ENCODE measurements at places on chromosomes 5 and 9. TPM values are rescaled to one million over a fixed set of nuclear protein-coding genes. Genes with fewer than 3 reads are reported as not detected.

Gene INSL6
- total RNA-seq: not detected

Gene SPATA31C1
- not detected for total RNA-seq

Gene LCN12
- total RNA-seq: 20.0 TPM

Gene TMEM161B
- total RNA-seq: 27.0 TPM

Gene NDFIP1
- 51.6 TPM for total RNA-seq

Gene EIF4EBP3
- 7.6 TPM for total RNA-seq

Gene LMBRD2
- 15.2 TPM for total RNA-seq

Gene CAMK4
- total RNA-seq: not detected

GRCh38 chr9:71098801-71099200, 22.6 kb downstream of the TRPM3 start:
- no peak overlapping the region for H3K4me3 ChIP-seq
- no peak overlapping the region for H3K27ac ChIP-seq
- no peaks in the 10 kb centered on the region for H3K27me3 ChIP-seq
- H3K4me1 ChIP-seq: no peaks in the 10 kb centered on the region
- DNase-seq: no peak

- H3K27me3 ChIP-seq: no peaks in the 10 kb centered on the region
- no peaks in the 10 kb centered on the region for H3K36me3 ChIP-seq
- no peak for DNase-seq
These were observed 15.6 kb upstream of the DMXL1 start for GRCh38 chr5:119055294-119055693.

GRCh38 chr5:30502277-30502676, 691.2 kb upstream of the CDH6 start:
- H3K4me1 ChIP-seq: peaks cover 19% of the 10 kb centered on the region
- no peak for DNase-seq
- H3K27ac ChIP-seq: no peak overlapping the region
- H3K36me3 ChIP-seq: no peaks in the 10 kb centered on the region
- no peak overlapping the region for H3K4me3 ChIP-seq

DNA sequence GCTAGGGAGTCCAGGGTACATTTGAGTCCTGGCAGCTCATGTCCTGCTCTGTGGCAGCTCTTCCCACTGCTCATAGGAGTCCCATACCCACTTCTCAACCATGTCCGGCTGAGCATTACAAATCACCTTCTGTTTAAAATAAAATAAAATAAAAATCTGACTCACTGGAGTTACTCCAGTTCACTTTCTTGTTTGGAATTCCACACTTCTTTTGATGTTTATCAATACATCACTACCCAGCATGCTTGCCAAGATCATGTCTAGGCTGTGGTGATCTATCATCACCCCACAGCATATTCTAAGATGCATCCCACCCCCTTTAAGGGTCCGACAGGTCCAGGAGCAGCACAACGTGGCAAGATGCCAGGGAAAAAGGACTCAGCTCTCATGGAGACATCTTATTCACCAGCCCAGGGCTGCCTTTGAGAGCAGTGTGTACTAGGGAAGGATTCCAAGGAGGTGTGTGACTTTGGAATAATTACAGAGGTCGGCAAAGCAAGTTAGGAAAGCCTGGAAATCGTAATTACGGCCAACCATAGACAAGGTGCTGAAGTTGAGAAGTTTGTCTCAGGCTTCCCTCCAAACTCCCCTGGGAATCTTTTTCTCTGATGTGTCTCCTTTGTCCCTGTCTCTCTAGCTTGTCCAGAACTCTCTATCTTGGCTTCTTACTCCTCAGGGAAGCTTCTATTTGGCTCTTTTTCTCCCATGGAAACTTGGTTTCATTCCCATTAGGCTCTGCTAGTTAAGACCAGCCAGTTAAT, 111.4 kb upstream of the SLC1A3 start:
- H3K27me3 ChIP-seq: no peaks in the 10 kb centered on the region
- H3K27ac ChIP-seq: no peak overlapping the region
- no peak for DNase-seq
- no peak overlapping the region for H3K4me3 ChIP-seq
- no peaks in the 10 kb centered on the region for H3K36me3 ChIP-seq
- H3K4me1 ChIP-seq: peaks cover 9% of the 10 kb centered on the region

DNA sequence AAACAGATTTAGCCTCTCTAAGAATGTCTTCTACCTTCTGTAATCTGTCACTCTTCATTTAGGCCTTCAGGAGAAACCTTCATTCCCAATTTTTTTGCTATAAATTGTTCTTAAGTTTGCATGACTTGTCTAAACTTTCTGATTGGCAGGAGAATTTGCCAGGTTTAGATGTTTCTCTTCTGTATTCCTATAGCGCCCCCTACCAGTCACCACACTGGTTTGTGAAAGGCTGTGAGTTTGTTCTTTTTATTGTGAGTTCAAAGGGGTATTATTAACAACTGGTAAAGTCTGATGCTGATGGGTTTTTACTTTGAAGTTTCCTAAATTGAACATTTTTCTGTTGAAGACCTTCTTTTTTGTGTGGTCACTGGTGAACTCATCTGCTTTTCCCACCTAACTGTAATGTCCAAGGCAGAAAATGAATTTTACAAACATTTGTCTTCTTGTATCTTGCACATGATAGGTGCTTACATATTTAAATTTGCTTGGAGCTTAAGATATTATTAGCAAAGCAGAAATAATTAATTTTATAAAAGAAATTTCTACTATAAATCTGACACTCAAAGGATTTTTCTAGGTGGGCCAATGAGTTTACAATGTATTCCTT, 18.4 kb upstream of the F2RL2 start:
- no peaks in the 10 kb centered on the region for H3K27me3 ChIP-seq
- H3K27ac ChIP-seq: no peak overlapping the region
- peaks cover 2% of the 10 kb centered on the region for H3K36me3 ChIP-seq

- DNase-seq: no peak
- no peak overlapping the region for H3K27ac ChIP-seq
- H3K27me3 ChIP-seq: no peaks in the 10 kb centered on the region
- H3K4me3 ChIP-seq: no peak overlapping the region
These were observed 188.5 kb downstream of the TRIM32 start for GRCh38 chr9:116875576-116875975.

- H3K27ac ChIP-seq: no peak overlapping the region
- no peaks in the 10 kb centered on the region for H3K36me3 ChIP-seq
- H3K27me3 ChIP-seq: no peaks in the 10 kb centered on the region
- no peaks in the 10 kb centered on the region for H3K4me1 ChIP-seq
- no peak overlapping the region for H3K4me3 ChIP-seq
These were observed 80.0 kb upstream of the TGFBR1 start for GRCh38 chr9:99024959-99025358.

- no peak overlapping the region for H3K4me3 ChIP-seq
- no peaks in the 10 kb centered on the region for H3K27me3 ChIP-seq
- no peak for DNase-seq
- peaks cover 26% of the 10 kb centered on the region for H3K4me1 ChIP-seq
- H3K36me3 ChIP-seq: no peaks in the 10 kb centered on the region
These were observed 213.6 kb upstream of the S1PR3 start for GRCh38 chr9:88777498-88778312.

GRCh38 chr9:68927165-68927564, 86.7 kb downstream of the PRKACG start:
- H3K4me3 ChIP-seq: no peak overlapping the region
- H3K36me3 ChIP-seq: no peaks in the 10 kb centered on the region
- no peak overlapping the region for H3K27ac ChIP-seq
- no peaks in the 10 kb centered on the region for H3K27me3 ChIP-seq
- DNase-seq: no peak

DNA sequence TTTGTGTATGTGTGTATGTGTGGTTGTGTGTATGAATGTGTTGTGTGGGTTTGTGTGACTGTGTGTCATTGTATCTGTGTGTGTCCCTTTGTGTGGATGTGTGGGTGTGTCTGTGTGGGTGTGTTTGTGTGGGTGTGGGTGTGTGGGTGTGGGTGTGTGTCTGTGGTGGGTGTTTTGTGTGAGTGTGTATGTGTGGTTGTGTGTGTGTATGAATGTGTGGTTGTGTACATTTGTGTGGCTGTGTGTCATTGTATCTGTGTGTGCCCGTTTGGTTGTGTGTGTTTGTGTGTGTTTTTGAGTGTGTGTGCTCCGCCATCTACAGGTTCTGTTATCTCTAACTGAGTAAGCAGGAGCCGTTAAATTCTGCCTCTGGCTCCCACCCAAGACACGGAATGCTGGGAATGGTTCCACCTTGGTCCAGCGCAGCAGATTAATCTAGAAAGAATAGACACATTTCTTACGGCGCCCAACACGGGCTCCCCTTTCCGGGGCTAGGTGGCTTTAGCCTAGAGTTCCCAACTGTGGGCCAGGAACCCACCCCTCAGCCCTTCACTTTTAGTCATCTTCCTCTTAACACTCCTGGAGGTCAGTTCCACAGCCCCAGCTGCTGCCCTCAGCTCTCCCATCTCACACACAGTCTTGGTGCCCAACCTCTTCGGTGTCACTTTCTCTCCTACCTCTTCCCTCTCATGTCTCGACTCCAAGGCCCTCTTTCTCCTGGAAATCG, 197.1 kb downstream of the TTLL11 start:
- no peak overlapping the region for H3K4me3 ChIP-seq
- no peak overlapping the region for H3K27ac ChIP-seq
- peak; percentile 39 for DNase-seq
- H3K27me3 ChIP-seq: no peaks in the 10 kb centered on the region
